ENCODE measurements at places on chromosomes 4 and X. TPM values are rescaled to one million over a fixed set of nuclear protein-coding genes. Genes with fewer than 3 reads are reported as not detected.

The SLC9A7 gene
- 1.9 TPM for total RNA-seq

GRCh38 chr4:132195176-132195575, 953.9 kb upstream of the PCDH10 start:
- no peak for DNase-seq

The CENPE gene
- 1.9 TPM for total RNA-seq

The TSPAN7 gene
- total RNA-seq: 30.5 TPM

DNA sequence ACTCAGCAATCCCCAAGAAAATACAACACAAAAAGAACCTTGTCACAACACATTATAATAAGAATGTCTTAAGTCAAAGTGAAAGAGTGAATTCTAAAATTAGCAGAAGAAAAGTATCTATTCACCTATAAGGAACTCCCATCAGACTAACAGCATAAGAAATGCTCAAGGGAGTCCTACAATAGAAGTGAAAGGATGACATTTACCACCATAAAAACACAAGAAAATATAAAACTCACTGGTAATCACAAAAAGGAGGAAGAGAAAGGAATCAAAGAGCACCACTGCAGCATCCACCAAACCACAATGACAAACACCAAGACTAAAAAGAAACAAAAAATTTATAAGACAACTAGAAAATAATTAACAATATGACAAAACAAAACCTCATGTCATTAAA, 257.0 kb upstream of the AGTR2 start:
- no peak for DNase-seq

The KLHL15 gene
- 6.3 TPM for total RNA-seq

- DNase-seq: no peak
Observed at GRCh38 chr4:6421397-6421796, 51.0 kb downstream of the PPP2R2C start.

DNA sequence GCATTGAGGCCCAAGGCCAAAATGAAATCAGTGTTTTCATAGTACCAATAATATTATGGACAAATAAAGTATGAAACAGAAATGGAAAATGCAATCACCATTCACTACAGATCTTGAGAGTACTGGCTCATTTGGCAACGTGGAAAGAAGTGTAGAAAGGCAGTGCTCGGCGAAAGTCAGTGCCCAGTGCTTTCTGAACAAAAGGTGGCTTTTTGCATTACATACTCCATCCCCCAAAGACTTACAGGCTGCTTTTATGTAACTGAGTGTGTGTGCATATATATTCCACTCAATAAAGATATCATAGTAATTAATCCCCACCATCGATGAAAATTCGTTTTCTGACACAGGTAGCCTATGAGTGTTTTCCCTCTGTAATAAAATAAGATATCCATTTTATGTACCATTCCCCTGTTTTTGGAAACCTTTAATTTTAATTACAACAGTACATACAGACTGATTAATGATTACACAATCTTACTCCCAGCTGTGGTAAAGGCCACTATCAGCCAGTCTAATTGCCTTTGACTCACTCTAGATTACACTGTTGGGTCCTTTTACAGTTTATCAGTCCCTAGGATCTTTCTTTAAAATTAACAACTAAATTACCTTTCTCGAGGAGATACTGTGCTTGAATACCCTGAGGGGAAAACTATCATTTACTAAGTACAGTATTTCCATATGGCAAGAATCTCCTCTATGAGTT, 65.9 kb downstream of the MAD2L1 start:
- no peak for DNase-seq

DNA sequence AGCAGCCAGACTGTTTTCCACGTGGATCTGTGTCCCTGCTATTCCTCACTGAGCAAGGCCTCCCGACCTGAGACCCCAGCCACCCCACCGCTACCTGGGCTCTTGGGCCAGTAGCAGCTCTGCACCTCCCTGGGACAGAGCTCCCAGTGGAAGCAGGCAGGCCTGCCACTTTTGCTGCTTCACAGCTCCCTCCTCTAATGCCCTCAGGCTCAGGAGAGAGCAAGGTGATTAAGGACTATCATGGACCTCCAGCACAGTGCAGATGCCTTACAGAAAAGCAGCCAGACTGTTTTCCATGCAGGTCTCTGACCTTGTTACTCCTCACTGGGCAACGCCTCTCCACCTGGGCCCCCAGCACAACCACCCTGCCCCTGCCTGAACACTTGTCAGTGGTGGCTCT, 37.0 kb downstream of the AWAT2 start:
- no peak for DNase-seq

The TLR10 gene
- 0.38 TPM for total RNA-seq

DNA sequence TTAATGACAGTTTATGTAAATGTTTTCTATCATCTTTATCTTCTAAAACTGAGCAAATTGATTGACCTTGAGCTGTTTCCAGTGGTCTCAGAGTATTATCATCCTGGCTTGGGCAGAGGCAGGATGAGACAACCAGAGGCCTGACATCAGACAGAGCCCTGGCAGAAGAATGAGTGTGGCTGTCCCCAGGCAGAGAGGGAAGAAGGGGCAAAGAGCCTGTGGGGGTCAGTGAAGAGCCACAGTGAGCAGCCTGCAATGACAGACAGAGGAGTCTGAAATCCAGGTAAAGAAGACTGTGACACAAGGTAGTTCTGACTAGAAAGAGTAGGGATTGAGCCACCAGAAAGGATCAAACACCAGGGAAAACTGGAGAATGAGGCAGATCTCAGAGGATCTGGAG, 182.4 kb upstream of the ARSJ start:
- no peak for DNase-seq

The SPACA5B gene
- total RNA-seq: not detected

GRCh38 chr4:56940971-56941370, 33.3 kb downstream of the REST start:
- DNase-seq: no peak

DNA sequence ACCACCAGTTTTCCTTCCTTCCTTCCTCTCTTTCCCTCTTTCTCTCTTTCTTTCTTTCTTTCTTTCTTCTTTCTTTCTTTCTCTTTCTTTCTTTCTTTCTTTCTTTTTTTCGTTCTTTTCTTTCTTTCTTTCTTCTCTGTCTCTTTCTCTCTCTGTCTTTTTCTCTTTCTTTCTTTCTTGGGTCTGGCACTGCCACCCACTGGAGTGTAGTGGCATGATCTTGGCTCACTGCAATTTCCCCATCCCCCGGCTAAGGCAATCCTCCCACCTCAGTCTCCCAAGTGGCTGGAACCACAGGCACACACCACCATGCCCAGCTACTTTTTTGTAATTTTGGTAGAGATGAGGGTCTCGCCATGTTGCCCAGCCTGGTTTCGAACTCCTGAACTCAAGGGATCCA, 51.6 kb upstream of the NHS start:
- DNase-seq: no peak

Data from posterior vena cava (tissue), 2 donors.